Liver (tissue), 10 donors: ENCODE measurements at places on chromosomes 16 and 17.

GRCh38 chr17:73870473-73870872 lies 226.2 kb upstream of the SDK2 start:
- no peak overlapping the region for H3K4me3 ChIP-seq
- H3K4me1 ChIP-seq = no peaks in the 10 kb centered on the region
- no peaks in the 10 kb centered on the region for H3K27me3 ChIP-seq
- H3K27ac ChIP-seq = no peak overlapping the region
- H3K36me3 ChIP-seq = no peaks in the 10 kb centered on the region

DNA sequence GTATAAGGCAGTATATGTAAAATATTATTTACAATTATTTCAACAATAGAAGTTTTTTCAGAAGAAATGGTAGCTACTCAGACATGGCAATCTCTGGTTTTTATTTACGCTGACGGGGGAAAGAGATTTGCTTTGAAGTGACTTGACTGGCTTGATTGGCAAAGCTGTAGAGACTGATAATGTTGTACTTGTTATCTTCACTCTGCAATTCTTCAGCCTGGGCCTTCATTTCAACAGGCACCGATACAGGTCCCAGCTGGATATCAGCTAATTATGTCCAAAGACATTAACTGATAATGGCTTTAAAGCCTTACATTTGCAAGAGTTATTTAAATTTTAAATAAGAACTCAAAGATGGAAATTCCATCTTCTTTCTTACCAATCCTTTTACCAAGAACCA lies 151.4 kb upstream of the HS3ST3A1 start:
- no peaks in the 10 kb centered on the region for H3K4me1 ChIP-seq
- no peaks in the 10 kb centered on the region for H3K27me3 ChIP-seq
- no peak overlapping the region for H3K4me3 ChIP-seq

- no peaks in the 10 kb centered on the region for H3K27me3 ChIP-seq
- no peaks in the 10 kb centered on the region for H3K4me1 ChIP-seq
- no peaks in the 10 kb centered on the region for H3K36me3 ChIP-seq
- peak; percentile 20 for DNase-seq
- H3K27ac ChIP-seq = no peak overlapping the region
Measured at GRCh38 chr16:24071666-24072360, 184.3 kb upstream of the CACNG3 start.

GRCh38 chr17:83071966-83072562 lies 7.3 kb upstream of the METRNL start:
- H3K4me3 ChIP-seq = no peak overlapping the region
- H3K4me1 ChIP-seq = no peaks in the 10 kb centered on the region
- no peak for DNase-seq
- H3K36me3 ChIP-seq = no peaks in the 10 kb centered on the region

GRCh38 chr17:82317394-82318168 lies at the start of gene CD7:
CD7 (minus strand) TSS chr17:82317608; CDS start chr17:82317495, 113 bp downstream.
- peaks cover 8% of the 10 kb centered on the region for H3K4me1 ChIP-seq
- H3K27ac ChIP-seq = no peak within 1 kb of the TSS
- DNase-seq = no peak
- H3K4me3 ChIP-seq = no peak within 1 kb of the TSS
- no peaks in the 10 kb centered on the region for H3K27me3 ChIP-seq

- no peaks in the 10 kb centered on the region for H3K27me3 ChIP-seq
- no peaks in the 10 kb centered on the region for H3K4me1 ChIP-seq
- no peak for DNase-seq
- H3K36me3 ChIP-seq = peaks cover 11% of the 10 kb centered on the region
- H3K4me3 ChIP-seq = no peak overlapping the region
- H3K27ac ChIP-seq = no peak overlapping the region
Measured at GRCh38 chr16:71676236-71676635, 48.3 kb downstream of the PHLPP2 start.

GRCh38 chr17:66483906-66484305 lies 181.5 kb downstream of the PRKCA start:
- H3K4me1 ChIP-seq = peaks cover 25% of the 10 kb centered on the region
- no peaks in the 10 kb centered on the region for H3K27me3 ChIP-seq
- no peaks in the 10 kb centered on the region for H3K36me3 ChIP-seq

GRCh38 chr17:64032081-64032480 lies 11.6 kb upstream of the ICAM2 start:
- no peak for DNase-seq
- no peaks in the 10 kb centered on the region for H3K36me3 ChIP-seq
- no peak overlapping the region for H3K27ac ChIP-seq
- no peaks in the 10 kb centered on the region for H3K27me3 ChIP-seq
- H3K4me1 ChIP-seq = no peaks in the 10 kb centered on the region

DNA sequence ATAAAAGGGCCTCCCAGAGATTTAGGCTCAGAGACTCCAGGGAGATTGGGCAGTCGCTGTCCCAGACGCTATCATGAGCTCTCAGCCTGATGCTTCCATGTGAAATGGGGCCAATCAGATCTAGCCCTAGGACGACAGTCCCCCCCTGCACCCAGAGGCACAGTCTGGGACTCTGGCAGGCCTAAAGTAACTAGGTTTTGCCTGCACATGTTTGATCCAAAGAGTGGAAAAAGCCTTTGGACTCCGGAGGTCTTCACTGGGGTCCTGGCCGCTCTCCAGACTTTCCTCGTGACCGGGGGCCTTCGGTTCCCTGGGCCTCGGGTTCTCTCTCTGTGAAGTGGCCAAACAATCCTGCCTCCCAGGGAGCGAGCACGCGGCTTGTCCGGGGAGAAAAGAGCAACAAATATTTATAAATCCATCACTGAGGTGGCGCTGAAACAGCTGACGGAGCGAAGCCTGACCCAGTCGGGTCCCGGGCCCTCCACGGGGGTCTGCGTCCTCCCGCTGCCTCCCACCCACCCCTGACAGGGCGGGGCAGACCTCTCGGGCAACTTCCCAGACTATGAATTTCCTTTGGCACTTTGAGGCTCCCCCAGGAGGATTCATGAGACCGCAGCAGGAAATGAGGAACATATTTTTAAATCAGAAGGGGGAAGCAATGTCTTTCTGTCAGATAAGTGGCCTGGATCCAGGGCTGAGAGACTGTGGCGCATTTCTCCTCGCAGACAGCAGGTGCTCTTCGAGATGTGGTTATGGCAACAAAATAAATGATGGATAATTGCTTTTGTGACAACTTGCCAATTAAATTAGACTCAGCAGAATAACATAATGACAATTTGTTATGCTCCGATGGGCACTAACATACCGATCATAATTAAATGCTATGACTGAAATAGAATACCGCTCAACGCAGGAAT lies 38.9 kb downstream of the MRPS23 start:
- peaks cover 3% of the 10 kb centered on the region for H3K4me1 ChIP-seq
- no peak overlapping the region for H3K27ac ChIP-seq
- no peak overlapping the region for H3K4me3 ChIP-seq
- DNase-seq = no peak

- DNase-seq = no peak
- H3K27me3 ChIP-seq = no peaks in the 10 kb centered on the region
- no peaks in the 10 kb centered on the region for H3K4me1 ChIP-seq
- H3K4me3 ChIP-seq = no peak overlapping the region
- no peak overlapping the region for H3K27ac ChIP-seq
Measured at GRCh38 chr17:76642032-76642561, 1.5 kb downstream of the ST6GALNAC1 start.

DNA sequence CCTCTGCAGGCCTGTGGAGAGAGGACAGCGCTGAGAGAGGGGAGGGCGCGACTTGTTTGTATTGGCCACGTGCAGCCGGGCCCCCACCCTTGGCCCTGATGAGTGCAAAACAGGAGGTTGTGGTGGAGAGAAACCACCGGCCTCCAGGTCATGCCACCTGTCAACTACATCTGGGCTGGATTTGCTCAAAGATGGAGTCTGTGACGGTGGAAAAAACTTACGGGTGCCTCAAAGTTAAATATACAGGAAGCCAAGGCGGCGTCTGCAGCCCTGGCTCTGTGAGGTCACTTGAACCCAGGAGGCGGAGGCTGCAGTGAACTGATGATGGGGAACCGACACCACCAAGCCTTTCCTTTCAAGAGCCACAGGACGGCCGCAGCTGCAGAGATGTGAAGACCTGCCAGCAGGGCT lies 15.7 kb downstream of the C16orf74 start:
- H3K4me1 ChIP-seq = no peaks in the 10 kb centered on the region
- no peaks in the 10 kb centered on the region for H3K36me3 ChIP-seq
- H3K27ac ChIP-seq = no peak overlapping the region
- no peak for DNase-seq

DNA sequence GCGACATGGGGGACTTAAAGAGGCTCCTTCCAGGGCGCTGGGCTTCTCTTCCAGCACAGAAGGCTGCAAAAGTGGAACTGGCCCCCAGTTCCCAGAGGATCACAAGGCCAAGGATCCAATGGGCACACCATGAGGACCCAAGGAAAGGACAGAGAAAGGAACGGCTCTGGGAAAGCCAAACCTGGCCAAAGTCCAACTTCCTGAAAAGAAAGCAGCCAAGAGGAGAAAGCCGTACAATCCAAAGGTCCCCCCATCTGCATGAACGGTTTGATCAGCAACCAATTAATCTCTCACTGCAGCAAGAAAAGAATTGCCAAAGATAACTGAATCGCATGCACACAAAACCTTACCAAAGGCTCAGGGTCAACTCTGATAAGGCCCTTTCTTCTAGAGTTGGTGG lies 19.8 kb upstream of the ICAM2 start:
- H3K4me1 ChIP-seq = no peaks in the 10 kb centered on the region
- no peak for DNase-seq
- no peak overlapping the region for H3K27ac ChIP-seq

DNA sequence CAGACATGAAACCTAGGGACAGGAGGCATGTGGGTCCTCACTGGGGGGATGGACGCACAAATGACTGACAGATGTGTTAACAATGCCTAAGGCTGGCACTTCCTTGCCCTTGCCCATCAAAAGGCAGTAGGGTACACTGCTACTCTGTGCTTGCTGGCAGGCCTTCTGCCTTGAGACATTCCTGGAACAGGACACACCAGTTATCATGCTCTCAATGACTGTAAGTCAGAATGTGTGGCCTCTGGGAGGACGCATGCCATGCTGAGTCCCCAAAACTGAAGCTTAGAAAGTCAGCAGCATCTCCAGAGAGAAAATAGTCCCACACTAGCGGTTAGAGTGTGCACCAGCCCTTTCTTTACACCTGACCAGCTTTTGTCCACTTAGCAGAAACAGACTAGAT lies 16.1 kb upstream of the SREBF1 start:
- no peak overlapping the region for H3K27ac ChIP-seq
- peaks cover 11% of the 10 kb centered on the region for H3K4me1 ChIP-seq
- no peaks in the 10 kb centered on the region for H3K36me3 ChIP-seq

- H3K27me3 ChIP-seq = no peaks in the 10 kb centered on the region
- no peaks in the 10 kb centered on the region for H3K36me3 ChIP-seq
- no peak for DNase-seq
- no peaks in the 10 kb centered on the region for H3K4me1 ChIP-seq
- H3K27ac ChIP-seq = no peak overlapping the region
- H3K4me3 ChIP-seq = no peak overlapping the region
Measured at GRCh38 chr16:66419527-66419926, 7.6 kb upstream of the BEAN1 start.

DNA sequence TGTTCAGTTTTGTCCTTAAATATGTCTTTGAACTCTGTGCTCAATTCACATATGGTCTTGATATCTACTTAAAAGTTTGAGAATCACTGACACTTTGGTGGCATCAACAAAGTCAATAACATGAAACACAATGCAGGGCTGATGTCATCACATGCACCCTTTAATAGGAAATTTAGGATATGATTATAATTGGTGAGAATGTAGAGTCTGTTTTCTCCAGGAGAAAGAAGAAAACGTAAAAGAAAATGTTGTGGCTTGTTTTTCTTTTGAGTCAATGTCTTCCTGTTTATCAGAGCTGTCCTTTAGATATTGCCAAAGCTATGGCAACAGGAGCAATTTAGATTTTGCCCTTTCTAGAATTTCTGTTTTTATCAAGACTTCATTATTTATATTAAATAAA lies 396.9 kb downstream of the CDH13 start:
- no peaks in the 10 kb centered on the region for H3K27me3 ChIP-seq
- no peak overlapping the region for H3K27ac ChIP-seq
- no peaks in the 10 kb centered on the region for H3K4me1 ChIP-seq
- H3K4me3 ChIP-seq = no peak overlapping the region
- DNase-seq = no peak

DNA sequence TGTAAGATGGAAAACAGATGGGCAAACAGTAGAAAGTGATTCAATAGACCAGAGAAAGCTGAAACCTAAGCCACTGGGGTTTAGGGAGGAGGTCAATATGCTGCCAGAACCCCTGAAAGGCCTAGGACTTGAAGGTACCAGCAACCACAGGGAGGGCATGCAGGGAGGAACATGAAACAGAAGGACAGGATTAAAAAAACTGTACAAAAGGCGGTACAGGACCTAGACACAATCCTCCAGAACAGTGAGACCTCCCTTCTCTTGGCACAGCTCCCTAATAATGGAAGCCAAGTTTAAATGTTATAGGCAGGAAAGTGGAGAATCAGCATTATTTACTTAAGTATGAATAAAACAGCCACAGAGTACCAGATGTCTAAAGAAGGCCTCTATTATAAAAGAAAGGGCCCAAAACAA lies 105.5 kb downstream of the SPAG9 start:
- H3K27ac ChIP-seq = no peak overlapping the region
- no peak overlapping the region for H3K4me3 ChIP-seq
- peaks cover 20% of the 10 kb centered on the region for H3K36me3 ChIP-seq
- H3K27me3 ChIP-seq = no peaks in the 10 kb centered on the region

DNA sequence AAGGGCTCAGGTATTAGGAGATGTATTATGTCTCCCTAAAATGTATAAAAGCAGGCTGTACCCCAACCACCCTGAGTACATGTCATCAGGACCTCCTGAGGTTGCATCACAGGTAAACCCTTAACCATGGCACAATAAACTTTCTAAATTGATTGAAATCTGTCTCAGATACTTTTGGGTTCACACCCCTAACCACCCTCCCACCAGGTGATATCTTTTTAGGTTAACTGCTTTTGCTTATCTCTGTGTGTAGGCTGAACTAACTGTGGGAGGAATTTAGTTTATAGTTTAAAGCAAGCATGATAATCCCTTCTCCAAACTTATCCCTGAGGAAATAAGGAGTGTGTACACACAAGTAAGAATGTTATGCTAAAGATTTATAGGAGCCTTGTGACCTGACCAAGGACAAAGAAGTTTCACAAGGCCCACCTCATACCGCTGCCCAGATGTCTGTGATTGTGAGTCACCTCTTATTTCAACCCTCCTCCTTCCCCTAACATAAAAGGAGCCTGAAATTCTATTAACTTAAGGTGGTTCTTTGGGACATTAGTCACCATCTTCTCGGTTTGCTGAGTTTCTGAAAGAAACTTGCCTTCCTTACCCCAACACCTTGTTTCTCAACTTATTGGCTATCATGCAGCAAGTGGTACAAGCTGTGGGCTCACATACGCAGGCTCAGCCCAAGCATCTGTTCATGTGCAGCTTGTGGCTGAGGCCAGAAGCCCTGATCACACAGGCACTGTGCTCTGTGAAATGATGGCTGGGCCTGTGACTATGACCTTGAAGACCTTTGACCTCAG lies 11.3 kb downstream of the PRSS22 start:
- H3K36me3 ChIP-seq = no peaks in the 10 kb centered on the region
- peaks cover 2% of the 10 kb centered on the region for H3K27me3 ChIP-seq
- no peaks in the 10 kb centered on the region for H3K4me1 ChIP-seq
- no peak overlapping the region for H3K4me3 ChIP-seq
- H3K27ac ChIP-seq = no peak overlapping the region
